ENCODE measurements at places on chromosomes 1 and 21.
A peak's percentile ranks its signal among the peaks of the same experiment; 100 is the strongest.

DNA sequence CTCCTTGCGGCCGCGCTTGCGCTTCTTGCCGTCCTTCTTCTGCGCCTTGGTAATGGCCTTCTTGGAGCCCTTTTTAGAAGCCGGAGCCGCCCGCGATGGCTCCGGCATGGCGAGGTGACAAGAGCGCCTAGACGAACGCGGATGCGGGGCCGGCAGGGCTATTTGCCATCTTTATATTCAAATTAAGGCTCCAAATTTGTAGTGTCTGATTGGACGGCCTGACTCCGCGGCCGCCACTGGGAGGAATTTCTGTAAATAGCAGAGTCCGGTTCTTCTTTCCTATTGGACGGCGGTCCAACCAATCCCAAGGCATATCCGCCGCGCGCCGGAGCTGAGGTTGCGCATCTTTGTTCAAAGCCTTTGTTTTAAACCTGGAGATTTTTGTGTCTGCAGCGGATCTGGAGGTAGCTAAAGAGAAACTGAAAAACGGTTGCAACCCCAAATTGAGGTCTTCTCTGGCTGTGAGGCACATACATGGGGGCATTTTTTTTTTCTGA is 22.6 kb upstream of the RNF187 start:
- peak; percentile 38 for DNase-seq

- DNase-seq: no peak
Measured at GRCh38 chr1:195851804-195852203, 756.4 kb downstream of the KCNT2 start.

- peak; percentile 40 for DNase-seq
Measured at GRCh38 chr1:44652445-44653106, 21.7 kb downstream of the TMEM53 start.

- DNase-seq: no peak
Measured at GRCh38 chr1:199085903-199086302, 447.1 kb downstream of the PTPRC start.

- DNase-seq: no peak
Measured at GRCh38 chr1:176515310-176515709, 52.3 kb downstream of the PAPPA2 start.

- DNase-seq: no peak
Measured at GRCh38 chr1:92583821-92584760, 97.4 kb upstream of the GFI1 start.

GRCh38 chr1:1809489-1809888 is 31.2 kb upstream of the NADK start:
- DNase-seq: no peak

DNA sequence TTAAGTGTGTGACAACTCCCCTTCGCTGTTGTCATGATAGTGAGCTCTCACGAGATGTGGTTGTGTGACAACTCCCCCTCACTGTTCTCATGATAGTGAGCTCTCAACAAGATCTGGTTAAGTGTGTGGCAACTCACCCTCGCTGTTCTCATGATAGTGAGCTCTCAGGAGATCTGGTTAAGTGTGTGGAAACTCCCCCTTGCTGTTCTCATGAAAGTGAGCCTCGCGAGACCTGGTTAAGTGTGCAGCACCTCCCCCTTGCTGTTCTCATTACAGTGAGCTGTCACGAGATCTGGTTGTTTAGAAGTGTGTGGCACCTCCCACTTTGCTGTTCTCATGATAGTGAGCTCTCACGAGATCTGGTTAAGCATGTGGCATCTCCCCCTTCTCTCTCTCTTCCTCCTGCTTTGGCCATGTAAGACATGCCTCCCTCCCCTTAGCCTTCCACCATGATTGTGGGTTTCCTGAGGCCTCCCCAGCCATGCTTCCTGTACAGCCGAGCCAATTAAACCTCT is 25.1 kb upstream of the LSS start:
- DNase-seq: no peak

DNA sequence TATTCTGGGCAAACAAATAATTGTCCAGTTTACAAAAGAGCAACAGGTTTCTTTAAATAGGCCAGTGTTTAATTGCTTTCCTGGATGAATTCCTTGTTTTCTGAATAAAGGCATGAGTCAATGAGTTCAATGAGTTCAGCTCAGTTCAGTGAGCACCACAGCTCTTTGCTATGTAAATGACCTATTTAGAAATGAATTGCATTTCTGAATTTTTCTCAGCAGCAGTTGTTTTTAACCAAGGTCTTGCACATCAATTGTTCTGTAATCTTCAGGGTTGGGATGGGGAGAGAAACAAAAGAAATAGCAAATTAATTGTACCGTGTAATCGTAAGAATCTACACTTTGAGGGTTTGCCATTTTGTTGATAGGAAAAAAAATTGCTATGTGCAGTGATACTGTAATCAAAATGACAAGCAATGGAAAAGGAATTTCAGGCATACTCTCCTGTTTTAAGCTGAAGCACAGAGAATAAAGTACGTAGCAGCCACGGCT is 45.7 kb downstream of the MIS18A start:
- DNase-seq: no peak

DNA sequence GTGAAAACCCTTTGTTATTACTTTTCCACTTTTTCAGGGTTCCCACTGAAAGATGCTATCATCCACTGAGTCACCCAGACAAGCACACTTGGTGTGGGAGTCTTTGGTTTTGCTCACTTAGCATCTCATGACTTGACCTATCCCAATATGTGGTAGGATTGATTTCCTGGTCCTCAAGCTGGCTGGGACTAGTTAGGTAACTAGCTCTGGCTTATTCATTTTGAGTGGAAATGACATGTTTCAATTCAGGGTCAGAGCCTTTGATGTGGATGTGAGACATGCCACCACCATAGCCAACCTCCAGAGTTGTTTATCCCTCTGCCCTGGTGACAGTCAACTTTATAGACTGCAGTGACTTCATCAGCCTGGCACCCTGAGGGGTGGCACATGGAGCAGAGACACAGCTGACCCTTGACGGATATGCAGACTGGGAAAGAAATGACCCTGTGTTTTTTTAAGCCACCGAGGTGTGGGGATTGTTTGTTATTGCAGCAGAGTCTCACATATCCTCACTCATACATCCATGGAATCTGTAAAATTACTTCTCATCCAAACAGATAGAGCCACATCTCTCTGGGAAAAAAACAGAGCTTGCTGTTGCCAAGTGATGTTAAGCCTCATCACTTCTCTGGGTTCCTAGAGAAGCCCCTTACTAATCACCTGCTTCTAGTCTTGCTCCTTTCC is 699.9 kb downstream of the MATN1 start:
- DNase-seq: no peak

DNA sequence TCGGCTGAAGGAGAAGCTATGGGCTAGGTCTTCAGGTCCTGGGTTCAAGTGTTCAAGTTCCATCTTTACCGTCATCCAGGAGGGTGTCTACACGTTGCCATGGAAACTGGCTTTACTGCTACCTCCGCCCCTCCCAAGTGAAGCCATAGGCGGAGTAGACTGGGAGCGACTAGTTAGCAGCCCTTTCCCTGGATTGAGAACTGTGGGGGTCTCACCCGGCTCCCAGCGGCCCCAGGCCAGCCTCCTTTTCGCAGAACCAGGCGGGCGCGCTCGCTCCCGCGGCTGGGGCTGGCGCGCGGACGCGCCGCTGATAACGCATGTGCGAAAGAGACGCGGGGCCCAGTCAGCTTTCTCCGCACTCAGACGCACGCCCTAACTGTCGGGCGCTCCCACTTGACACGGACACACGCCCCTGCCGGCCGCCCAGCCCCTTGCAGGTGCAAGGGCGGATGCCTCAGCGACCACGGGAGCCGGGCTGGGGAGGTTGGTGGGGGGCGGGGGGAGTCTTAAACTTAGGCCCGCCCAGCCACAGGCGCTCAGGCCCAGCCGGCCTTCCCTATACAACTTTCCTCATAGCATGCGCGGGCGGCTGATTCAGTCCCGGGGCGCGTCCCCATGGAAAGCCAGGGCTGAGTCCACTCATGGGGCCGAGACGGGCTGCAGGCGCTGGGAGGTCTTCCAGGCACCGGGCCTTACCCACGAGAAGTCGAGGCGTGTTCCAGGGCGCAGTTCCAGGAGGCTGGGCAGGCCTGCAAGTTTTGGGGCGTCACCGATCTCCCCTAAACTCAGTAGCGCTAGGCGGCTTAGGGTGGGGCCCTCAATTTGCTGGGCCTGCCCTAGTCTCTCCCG is 7.4 kb downstream of the EFNA4 start:
- DNase-seq: peak; percentile 15

DNA sequence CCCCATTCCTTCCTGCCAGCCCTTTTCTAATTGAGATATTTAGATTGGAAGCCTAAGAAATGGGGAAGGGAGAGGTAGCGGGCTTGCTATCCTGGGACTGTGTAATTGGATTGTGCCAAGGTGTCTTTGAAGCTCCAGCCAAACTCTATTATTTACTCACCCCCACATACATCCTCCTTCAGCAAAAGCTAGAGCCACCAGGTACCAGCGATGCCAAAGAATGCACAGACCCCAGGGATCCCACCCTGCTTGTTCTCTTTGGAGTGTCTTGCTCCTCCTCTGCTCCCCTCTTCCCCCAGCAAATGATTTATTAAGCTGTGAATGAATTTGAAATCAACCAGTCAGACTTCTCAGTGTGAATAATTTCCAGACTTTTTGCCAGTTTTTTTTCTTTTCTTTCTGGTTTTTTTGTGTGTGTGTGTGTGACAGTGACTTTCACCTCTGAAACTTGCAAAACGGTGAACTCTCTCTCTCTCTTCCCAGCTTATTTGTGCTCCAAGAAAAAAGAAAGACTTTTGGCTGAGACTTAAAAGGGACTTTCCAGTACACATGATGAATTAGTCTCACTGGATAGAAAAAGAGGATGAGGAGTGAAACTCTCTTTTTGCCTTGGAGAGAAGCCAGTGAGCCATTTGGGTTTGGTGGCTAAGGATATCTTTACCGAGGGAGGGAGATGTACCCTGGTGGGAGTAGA is 1.8 kb downstream of the VASH2 start:
- DNase-seq: no peak

GRCh38 chr1:156877433-156878170 is 15.9 kb upstream of the PEAR1 start:
- DNase-seq: no peak

- DNase-seq: no peak
Measured at GRCh38 chr1:225650179-225650578, 2.7 kb downstream of the ENAH start.

- DNase-seq: no peak
Measured at GRCh38 chr1:4965346-4966075, 311.1 kb downstream of the AJAP1 start.

DNA sequence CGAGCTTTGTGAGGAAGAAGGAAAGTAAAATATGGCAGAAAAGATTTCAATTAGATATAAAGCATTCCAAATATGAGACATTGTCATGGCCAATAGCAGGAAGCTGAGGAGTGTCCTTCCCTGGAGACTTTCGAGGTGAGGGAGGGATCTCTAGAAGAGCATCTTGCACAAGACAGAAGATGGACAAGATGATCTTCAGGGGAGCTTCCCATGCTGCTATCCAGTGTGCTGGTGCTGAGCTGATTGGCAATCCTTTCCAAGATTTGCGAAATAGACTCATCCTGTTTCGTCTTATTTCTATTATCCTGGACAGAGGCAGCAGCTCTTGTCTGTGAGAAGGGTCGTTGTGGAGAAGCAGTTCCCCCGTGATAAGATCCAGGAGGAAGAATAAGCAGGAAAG is 342.0 kb upstream of the CAMK1G start:
- no peak for DNase-seq

DNA sequence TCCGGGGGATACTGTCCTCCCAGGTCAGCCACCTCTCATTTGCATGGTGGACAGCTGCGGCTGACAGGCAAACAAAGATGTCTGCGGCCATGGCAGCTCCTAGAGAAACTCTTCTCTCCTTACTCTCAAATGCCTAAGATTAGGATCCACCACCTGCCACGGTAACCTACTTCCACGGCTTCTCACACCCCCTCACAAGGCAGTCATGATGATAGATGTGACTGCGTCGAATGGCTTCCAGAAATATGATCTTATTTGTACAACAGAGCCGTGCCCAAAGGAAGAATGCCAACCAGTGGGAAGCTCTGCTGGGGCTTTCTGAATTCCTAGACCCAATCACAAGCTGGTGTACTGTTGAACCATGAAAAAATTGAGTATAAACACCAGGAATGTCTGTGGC is 73.4 kb downstream of the BACE2 start:
- no peak for DNase-seq

- DNase-seq: no peak
Measured at GRCh38 chr21:35682904-35683549, 377.3 kb downstream of the SETD4 start.

GRCh38 chr1:150987924-150988323 is 5.8 kb downstream of the ANXA9 start:
- no peak for DNase-seq

GRCh38 chr1:25805863-25806225 is 5.9 kb downstream of the SELENON start:
- no peak for DNase-seq

GRCh38 chr1:113178106-113178505 is 105.1 kb downstream of the LRIG2 start:
- DNase-seq: no peak

GRCh38 chr1:11650331-11650991 is 3.8 kb downstream of the FBXO2 start:
- peak; percentile 20 for DNase-seq
